NCI-H187 treated with DMSO at 0.1 percent for 48 hours (cell line): ENCODE measurements at places on chromosomes 11 and 22.

DNA sequence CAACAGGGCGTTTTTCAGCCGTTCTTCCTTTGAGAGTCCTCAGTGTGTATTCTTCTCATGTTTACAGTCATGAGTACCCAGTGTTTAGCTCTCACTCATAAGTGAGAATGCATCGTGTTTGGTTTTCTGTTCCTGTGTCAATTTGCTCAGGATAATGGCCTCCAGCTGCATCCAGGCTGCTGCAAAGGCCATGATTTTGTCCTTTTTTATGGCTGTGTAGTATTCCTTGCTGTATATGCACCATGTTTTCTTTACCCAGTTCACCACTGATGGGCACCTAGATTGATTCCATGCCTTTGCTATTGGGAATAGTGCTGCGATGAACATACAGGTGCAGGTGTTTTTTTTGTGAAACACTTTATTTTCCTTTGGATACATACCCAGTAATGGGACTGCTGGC is 23.5 kb downstream of the B3GAT1 start:
- no peak for DNase-seq

DNA sequence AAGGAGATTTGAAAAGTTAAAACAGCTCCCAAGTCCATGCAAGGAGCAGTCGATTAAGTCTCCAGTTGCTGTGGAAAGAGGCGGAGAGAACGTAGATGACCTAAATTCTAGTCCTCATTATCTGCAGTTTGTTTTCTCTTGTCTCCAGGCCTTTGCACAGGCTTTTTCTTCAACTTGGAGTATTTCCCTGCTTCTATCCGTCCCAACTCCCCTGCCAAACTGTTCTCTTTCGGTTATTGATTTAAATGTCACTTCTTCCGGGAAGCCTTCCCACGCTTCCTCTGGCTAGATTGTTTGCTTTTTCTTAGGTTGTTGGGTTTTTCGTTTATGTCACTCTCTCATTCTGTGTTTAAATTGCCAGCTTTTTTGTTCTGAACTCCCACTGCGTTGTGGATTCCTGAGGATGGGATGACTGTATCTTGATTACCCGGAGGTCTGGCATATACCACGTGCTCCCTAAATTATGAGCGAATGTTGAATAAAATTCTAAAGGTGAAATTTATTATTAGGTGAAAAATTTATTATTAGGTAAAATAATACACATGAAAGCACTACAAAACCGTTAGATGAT is 463 bp downstream of the TMEM126B start:
- no peak for DNase-seq

GRCh38 chr22:49689255-49689770 is 138.4 kb downstream of the BRD1 start:
- no peak for DNase-seq

- no peak for DNase-seq
These were observed 255.9 kb downstream of the C11orf87 start for GRCh38 chr11:109677876-109678275.
